ENCODE measurements at places on chromosomes 11 and 22.

GRCh38 chr11:69752890-69753289 is 22.3 kb downstream of the FGF4 start:
- no peak for DNase-seq

DNA sequence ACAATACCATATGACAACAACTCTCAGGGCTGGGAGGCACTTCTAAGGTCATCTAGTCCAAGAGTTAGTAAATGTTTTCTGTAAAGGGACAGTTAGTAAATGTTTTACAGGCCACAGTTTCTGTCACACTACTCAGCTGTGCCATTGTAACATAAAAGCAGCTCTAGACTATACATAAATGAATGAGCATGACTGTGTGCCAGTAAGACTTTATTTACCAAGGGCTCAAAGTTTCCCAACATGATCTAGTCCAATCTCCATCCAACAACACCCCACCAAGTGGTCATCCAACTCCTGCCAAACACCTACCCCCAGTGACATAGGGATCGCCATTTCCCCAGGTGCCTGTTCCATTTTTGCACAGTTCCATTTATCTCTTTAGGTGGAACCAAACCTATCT is 12.1 kb downstream of the SERGEF start:
- DNase-seq, result no peak

DNA sequence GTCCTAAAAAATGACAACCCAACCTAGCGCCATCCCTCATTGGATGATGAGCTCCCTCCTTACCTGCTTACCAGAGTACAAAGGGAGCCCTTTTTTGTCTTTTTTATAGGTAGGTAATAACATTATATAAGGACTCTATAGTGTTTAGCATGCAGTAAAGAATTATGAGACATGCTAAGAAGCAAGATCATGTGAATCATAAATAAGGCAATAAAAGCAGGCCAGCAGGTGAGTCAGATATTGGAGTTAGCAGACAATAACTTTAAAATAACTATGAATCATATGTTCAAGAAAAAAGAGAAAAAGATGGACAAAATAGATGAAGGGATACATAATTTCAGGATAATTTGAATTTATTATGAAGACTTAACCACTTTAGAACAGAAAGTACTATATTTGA is 81.5 kb downstream of the GRK3 start:
- DNase-seq, result no peak

DNA sequence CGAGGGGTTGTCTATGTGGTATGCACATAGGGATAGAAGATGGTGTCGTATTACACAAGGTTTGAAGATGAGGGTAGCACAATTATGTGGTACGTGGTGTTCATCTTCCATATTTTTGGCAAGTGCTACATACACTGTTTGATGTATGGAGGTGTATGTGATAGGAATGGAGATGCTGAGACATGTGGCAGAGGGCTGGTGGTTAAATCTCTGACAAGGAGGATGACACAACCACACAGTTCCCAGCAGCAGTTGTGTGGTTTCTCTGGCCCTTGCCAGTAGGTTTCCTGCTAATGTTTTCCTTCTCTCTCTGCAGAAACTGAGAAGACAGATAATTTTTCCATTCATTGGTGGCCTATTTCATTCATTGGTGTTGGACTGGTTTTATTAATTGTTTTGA is 17.0 kb downstream of the NCR3LG1 start:
- DNase-seq, result no peak

- DNase-seq, result peak; percentile 46
Measured at GRCh38 chr11:117979481-117980211, 6.5 kb upstream of the IL10RA start.

GRCh38 chr11:120137611-120138521 is at the start of gene TRIM29:
Gene TRIM29, minus strand, starts transcription at chr11:120138113. Its CDS starts 82 bp downstream, at chr11:120138031.
- peak; percentile 20 for DNase-seq

DNA sequence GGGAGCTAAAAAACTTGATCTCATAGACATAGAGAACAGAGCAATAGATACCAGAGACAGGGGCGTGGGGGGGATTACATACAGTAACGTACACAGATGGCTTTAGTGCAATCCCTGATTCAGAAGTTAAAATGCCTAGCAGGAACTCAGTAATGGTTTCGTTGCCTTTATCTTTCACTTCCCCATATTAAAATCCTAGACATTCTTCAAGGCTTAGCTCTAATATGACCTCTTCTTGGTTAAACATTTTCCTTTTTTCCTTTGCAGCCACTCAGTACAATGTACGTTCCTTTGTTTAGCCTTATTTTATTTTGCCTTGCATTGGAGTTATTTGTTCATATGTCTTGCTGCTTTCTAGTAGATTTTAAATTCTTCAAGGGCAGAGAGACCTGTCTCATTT is 104.9 kb downstream of the C11orf87 start:
- no peak for DNase-seq

DNA sequence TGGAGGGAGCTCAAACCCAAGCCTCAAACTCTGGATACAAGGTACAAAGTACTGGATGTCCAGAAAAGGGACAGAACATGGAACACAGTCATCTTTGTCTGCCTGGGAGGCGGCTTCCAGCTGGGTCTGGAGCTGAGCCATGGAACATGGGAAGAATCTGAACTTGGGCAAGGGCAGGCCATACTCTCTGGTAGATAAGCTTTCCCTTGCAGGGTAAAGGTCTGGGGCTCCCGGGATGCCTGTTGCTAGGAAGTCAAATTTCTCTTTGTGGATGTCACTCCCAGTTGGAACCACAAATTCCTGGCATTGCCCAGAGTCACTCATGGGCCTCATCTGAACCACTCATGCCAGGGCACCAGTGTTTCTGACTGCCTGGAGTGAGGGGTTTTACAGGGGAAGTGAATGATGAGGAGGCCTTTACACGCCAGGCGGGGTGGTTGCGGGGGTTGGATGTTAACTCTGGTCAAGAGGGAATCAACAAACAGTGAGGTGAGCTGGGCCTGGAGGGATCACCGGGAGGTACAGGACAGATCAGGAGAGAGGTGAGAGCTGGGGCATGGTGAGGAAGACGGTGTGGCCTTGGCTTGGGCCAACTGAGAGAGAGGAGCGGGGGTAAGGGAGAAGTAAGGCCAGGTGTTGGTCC is 5.7 kb downstream of the FTH1 start:
- DNase-seq, result no peak

DNA sequence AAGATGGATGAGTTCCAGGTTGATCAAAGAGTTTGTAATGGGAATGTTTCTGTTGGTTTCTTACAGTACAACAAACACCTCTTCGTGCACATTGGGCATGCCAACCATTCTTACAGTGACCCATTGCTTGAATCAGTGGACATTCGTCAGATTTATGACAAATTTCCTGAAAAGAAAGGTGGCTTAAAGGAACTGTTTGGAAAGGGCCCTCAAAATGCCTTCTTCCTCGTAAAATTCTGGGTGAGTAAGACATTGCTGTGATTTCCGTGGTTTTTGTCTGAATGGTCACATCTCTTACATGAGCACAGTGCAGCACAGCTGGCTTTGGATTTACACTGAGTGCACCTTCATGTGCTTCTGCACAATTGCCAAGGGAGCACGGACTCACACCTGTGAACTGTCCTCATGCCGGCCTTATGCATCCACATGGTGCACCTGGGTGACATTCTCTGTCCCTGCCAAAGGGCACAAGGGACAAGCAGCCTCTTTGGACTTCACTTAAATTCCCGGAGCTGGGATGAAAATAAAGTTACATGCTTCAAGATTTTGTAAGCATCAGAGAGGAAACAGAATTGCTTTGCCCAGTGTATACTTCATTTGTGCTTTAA is 107.1 kb upstream of the RASSF10 start:
- no peak for DNase-seq

DNA sequence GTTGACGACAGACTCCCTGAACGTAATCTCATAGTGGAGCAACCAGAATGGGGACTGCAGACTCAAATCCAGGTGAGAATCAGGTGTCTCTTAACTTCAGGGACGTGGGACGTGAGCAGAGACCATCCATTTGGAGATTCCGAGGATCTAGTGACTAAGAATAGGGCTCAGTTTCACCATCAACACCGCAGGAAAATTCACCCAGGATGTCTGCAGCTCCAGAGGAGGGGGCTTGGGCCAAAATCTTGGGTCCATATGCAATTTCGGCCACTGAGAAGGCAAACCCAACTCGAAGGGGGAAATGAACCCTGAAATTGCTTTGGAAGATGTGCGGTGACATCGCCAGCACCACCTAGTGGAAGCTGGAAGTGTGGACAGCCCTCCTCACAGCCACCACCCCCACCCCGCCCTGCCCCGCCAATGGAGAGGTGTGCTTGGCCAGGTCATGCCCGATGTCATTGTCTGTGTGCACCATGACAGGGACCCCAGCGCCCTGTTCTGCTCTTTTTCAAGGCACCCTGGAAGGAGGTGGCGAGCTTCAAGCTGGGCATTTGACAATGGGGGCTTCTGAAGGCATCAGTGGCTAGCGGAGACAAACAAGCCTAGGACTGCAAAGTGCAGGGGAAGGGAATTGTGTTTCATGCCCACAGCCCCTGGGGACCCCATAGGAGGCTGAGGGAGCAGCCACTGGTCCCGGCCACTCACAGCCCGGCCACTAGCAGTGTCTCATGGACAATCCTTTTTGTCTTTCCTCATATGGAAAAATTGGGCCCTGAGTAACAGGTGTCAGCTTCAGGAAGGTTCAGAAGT is 24.8 kb downstream of the APOL1 start:
- peak; percentile 85 for DNase-seq

DNA sequence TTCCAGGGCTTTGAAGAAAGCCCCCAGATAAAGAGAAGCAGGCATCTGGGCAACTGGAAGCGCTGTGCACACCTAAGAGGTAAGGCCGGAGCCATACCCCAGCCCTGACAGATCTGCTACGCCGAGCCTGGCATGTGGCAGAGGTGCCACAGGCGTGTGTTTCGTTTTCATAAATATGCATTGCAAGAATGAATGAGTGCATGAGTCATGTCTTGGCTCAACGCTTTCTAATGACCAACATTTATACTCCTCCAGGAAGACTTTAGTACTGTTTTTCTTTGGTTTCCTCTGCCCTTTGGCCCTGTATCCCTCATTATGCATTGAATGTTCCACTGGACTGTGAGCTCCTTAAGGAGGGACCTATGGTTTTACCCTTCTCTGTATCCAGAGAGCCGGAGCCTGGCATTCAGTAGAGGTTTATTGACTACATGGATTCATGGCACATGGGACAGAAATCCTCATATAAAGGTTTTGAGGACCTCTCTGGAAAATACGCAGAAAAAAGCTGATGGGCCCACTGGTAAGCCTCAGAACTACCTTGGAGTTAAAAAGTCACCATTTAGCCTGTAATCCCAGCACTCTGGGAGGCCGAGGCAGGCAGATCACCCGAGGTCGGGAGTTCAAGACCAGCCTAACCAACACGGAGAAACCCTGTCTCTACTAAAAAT is 38.9 kb upstream of the CSNK2A3 start:
- DNase-seq, result no peak

DNA sequence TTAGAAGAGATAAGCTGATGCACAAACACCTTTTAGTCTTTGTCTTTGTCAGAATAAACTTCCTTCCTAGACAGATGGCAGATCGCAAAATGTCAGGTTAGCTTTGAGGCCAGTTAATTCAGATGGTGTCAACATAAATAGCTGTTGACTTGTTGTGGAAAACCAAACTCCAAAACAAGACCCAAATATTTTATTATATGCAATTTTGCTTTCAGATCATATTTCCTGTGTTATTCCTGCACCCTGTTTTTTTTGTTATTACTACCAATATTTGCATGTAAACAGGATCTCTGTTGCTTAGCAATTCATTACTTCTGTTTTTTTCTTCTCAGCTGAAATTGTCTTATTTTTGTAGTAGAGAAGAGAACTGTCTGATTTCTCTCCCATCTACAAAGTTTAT is 316.0 kb downstream of the ETS1 start:
- peak; percentile 30 for DNase-seq

GRCh38 chr11:43818220-43818619 is 62.4 kb upstream of the ALKBH3 start:
- no peak for DNase-seq

- DNase-seq, result peak; percentile 84
Measured at GRCh38 chr11:133134314-133135173, 397.8 kb downstream of the OPCML start.

DNA sequence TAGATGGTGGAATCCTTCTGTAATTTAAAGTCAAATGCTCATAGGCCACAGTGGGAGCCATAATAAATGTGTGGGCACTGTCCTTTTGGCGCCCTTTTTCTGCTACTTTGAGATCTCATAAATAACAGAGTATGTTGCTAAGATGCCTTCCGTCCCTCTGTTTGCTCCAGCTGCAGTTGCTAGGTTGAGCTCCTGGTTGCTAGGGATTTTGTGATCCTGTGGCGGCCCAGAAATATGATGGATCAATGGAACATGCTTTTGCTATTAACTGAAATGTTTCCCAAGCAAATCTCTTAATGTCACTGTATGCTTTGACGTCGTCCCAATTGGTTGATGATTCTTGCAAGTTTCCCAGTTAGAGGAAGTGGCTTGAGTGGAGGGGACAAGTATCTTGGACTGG is 53.5 kb downstream of the MYO18B start:
- no peak for DNase-seq

DNA sequence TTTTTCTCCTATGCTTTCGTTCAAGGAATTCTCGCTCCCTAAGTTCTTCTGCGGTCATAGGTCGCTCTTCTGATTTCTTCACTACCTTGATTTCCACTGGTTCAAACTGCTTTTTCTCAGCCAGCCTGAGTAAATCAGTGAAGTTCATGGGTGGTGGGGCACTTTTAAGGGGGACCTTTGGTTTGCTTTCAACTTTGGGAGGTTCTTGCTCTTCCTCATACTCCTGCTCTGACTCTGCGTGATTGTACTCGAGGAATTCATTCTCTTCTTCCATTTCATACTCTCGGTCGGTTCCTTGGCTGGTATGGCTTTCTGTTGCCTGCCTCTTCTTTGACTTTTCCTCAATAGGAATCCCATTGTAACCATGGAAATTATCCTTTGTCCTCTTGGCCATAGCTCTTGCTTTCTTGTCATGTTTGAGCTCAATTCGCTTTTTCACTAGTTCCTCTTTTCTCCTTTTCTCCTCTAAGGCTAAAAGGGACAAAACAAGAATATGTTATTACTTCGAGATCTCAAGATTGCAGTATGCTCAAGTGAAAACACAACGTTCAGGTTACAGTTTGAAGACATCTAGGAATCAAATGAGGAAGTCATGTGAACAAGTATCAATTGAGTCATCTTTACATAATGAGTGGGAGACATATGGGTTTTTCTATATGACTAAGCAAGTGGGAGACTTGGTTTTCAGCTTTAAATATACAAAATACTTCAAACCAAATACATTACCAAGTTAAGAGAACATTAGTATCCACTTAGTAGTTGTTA is 16.2 kb downstream of the MISFA start:
- DNase-seq, result peak; percentile 85

DNA sequence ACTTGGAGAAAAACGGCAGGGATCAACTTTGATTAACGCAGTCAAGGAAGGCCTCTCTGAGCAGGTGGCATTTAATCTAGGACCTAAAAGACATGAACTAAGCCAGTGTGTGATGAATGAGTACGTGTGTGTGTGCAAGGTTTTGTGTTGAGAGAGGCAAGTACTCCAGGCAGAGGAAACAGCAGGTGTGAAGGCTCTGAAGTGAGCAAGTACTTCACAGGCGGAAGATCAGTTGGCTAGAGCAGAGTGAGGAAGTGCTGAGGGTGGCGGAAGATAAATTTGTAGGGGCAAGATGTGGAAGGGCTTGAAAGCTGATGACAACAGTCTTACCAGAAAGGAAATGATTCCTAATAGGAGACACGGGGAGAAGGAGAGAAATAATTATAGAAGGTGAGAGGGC is 6.8 kb downstream of the APIP start:
- DNase-seq, result peak; percentile 15

- peak; percentile 63 for DNase-seq
Measured at GRCh38 chr11:79092791-79093353, 348.0 kb downstream of the TENM4 start.

Measured in hematopoietic multipotent progenitor cell treated with erythropoietin and hydrocortisone succinate and interleukin-3 and kit ligand, for 4 days (in vitro differentiated cells).